ENCODE measurements at places on chromosomes 7 and 10.

GRCh38 chr7:70684173-70684572 lies 447.8 kb upstream of the GALNT17 start:
- no peak for DNase-seq

- no peak for DNase-seq
Measured at GRCh38 chr7:47882635-47883034, 65.6 kb downstream of the PKD1L1 start.

- DNase-seq: no peak
Measured at GRCh38 chr10:18409599-18410397, 241.6 kb downstream of the NSUN6 start.

DNA sequence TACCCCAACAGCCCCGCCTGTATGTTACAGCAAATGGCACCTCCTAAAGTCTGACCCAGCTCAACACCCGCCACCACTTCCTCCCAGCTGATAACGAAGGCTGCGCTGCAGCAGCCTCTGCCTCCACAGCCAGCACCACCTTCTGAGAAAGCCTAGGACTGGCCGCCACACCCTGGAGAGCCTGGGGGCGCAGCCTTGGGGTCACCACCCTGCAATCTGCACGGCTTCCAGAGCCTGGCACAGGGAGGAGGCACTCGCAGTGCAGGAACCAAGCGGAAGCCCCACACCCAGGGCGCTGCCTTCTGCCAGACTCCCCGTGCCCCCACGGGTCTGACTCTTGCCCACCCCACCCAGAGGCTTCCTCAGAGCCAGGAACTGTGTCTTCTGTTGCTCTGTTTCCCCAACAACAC lies 112.5 kb downstream of the MAD1L1 start:
- DNase-seq: no peak

- DNase-seq: no peak
Measured at GRCh38 chr7:122148081-122148480, 4.0 kb upstream of the AASS start.

- DNase-seq: no peak
Measured at GRCh38 chr10:69213591-69214311, 6.4 kb upstream of the HKDC1 start.

DNA sequence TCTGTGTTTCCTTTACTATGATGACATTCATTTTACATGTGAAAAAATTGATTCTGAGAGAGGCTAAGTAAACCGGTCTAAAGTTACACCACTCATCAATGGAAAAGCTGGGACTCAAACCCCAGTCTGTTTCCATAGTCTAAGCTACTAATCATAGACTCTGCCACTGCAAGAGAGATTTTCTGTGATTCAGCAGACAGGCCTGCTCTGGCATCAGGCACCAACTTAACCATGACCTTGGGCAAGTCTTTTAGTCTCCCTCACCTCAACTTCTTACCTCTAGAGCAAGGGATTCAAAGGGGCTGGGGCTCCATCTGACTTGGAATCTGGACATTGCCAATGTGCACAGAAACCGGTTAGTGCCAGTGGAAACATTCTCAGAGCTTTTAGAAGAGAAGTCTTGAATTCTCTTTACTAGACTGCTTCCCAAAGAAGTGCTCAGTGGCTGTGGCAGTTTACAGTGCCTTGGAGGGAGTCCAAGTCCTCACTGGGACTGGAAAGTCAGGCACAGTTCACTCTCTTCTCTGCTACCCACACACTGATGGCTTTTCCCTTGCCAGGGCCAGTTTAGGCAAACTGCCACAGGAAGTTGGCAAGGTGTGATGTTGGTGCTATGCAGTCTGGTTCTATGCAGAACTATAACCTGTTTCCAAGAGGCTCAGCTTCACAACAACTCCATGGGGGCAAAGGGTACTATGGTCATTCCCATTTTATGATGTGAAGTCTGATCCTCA lies 4.5 kb upstream of the BLNK start:
- no peak for DNase-seq

DNA sequence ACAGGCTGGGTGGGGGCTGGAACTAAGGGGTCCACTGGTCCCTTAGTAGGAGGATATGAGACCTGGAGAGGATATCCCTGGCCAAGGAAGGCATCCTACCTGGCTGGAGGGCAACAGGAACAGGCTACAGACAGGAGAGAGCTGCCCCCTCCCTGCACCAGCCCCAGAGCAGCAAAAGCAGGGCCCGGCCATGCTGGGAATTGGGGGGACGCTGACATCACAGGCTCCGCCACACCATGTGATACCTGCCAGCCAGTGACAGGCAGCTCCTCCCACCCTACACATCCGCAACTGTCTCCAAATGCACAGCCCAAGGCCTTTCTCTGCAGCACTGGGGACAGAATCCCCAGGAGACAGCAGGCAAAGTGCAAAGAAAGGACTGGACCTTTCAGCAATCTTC lies 100.0 kb downstream of the EBF3 start:
- DNase-seq: no peak

GRCh38 chr7:30750683-30751650 lies 968 bp upstream of the INMT start:
- no peak for DNase-seq

DNA sequence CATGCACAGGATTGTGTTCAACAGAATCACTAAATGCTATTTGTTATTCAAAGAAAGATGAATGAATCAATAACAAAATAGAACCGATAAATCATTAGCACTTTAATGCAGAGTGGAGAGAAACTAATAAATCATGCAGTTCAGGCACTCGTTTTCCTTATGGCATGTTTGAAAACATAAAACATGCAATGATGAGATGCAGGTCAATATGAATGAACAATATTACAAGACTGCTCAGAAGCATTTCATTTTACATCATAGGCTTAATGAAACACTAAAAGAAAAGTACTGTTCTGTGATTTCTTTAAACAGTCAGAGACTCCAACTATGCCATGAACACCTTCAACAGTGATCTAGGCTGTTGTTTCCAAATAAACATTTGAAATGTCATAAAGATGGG lies 158.1 kb upstream of the ETV1 start:
- DNase-seq: no peak

DNA sequence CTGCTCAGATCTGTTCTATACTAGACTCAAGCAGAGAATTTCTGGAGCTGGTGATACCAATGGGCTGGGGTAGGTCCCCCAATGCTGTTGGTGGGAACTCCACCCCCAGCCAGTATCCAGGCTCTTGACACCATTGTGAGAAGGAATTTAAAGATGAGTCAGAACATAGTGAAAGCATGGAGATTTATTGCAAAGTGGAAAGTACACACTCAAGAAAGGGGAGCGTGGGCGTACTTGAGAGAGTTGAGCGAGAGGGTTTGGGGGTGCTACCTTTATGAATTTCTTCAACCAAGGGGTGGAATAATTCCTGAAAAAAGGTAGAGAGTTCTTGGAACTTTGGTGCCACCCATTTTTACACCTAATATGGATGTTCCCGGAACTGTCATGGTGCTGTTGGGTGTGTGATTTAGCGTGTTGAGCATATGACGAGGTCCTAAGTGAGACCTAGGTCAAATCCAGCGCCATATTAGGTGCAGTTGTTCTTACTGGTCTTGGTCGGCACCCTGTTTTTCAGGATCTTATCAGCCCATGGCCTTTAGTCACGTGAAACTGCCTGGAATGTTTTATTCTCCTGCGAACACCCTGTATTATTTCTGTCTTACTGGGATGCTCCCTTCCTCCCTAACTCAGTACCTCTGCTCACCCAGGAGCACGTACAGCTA lies 122.0 kb upstream of the AHR start:
- DNase-seq: no peak
